ENCODE measurements at places on chromosomes 2 and 18.

DNA sequence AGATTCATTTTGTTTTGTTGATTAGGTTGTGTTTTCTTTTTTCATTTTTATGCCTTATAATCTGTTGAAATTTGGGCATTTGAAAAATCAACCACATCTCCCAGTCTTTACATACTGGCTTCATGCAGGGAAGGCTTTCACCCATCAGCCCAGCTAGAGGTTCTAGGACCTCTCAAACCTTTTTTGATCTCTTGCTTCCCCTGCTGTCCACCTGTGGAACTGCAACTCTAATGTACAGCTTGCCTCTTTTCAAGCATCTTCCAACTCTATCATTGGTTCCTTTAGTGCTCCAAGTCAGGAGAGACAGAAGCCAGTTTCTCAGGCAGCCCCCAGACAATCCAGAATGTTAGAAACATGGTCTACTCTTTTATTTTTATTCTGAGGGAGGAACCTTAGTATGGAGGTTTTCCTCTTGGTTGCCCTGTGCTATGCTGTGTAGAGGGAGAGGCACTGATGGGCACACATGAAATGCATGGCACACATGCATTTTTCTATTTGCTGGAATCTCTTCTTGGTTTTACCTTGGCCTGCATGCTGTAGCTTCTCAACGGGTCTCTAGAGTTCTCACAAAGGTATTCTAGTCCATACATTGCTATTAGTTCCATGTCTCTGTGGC, 107.2 kb upstream of the L3MBTL4 start:
- DNase-seq, result peak; percentile 2

GRCh38 chr2:124272261-124272841, 247.3 kb downstream of the CNTNAP5 start:
- DNase-seq, result no peak

DNA sequence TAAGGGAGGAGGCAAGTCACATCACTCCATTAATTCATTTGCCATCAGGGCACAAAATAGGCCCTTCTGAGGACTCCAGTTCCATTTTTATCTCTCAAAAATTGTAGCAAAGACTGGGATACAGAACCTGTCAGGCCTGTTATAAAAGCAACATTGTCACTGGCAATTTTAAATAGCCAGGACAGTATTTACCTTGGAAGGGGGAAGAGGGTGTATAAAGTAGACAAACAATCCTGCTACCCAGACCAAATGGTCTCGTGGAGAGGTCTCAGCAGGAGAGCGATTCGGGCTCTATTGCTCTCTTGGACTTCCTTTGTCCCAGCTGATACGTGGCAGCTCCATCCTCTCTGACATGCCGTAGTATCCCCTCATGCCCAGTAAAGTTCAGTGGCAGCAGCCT, 740.3 kb upstream of the HS6ST1 start:
- DNase-seq, result no peak

DNA sequence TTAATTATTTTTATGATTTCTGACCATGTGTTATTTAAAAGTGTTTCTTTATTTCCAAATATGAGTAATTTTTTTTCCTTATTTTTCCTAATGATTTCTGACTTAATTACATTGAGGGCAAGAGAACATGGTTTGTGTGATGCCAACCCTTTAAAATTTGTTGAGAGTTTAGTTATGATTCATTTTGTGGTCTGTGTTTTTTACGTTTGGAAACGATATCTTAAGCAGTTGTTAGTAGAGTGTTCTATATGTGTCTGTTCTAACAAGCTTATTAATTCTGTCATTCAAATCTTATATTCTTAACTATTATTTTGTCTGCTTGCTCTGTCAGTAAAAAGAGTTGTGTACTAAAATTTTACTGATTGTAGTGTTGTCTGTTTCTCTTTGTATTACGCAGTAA, 15.0 kb downstream of the NAB1 start:
- no peak for DNase-seq

GRCh38 chr2:121791801-121792221, 36.4 kb downstream of the TSN start:
- DNase-seq, result no peak

GRCh38 chr2:170088776-170089175, 89.2 kb upstream of the MYO3B start:
- no peak for DNase-seq

GRCh38 chr18:8242151-8242696, 367.0 kb upstream of the RAB12 start:
- DNase-seq, result no peak

DNA sequence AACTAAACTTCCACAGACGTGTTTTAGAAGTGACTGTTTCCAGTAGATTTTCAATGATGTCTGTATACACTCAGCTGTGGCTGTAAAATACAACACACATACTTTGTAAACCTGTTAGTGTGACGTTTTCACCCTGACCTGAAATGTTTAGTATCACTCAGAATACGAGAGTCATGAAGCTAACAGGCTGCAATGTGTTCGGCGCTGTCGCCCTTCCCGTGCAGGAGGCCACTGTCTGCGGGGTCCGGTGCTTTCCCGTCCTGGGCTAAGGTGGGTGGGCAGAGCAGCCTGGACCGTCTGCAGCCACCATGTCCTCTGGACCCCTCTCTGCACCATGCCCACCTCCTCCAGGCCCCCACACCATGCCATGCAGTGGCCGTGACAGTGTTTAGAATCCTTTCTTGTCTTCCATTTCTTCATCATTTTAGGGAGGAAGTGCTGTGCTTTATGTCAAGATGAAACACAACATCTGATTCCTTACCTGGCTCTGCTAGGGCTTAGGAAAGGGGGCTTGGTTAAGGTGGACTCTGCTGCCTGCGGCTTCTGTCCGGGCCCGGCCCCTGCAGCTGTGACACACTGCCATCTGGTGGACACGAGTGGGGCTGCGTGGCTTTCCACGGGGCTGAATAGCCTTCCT, 53.8 kb upstream of the RBM44 start:
- peak; percentile 40 for DNase-seq

DNA sequence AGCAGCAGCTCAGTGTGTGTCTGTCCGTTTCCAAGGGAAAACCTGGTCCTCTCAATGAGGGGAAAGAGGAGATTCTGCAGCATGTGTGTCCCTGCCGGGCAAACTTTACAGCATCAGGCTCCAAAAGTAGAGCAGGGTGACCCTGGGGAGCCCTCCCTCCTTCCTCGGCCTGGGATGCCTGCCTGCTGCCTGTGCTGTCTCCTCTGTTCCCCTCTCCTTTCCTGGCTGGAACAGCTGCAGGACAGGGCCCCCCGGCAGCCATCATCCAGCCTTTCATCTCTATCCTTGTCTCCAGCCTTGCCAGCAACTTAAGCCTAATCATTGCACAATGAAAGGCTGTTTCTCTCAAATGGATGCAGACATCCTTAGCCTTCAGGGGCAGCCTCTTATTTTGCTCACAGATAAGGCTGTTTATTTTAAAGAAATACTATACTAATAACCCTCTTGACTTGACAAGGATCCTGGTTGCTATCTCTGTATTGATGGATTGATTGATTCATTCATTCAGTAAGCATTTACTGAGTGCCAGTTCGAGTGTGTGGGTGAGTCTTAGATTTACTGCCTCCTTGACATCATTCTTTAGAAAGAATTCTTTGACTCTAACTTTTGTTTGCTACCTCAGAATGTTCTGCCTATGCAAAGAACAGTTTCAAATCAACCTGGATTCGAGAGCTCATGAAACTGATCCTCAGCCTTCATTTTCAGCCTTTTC, 40.6 kb upstream of the EDAR start:
- no peak for DNase-seq

DNA sequence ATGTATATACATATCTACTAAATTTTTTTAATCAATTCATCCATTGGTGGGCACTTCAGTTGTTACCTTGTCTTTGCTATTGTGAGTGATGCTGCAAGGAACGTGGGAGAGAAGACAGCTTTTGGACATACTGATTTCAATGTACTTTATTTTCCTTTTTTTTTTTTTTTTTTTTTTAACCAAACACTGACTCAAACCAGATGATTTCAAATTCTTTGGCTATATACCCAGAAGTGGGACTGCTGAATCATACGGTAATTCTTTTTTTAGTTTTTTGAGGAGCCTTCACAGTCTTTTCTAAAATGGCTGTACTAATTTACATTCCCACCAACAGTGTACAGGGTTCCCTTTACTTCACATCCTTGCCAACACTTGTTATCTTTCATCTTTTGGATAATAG, 204.7 kb downstream of the INSIG2 start:
- DNase-seq, result no peak

DNA sequence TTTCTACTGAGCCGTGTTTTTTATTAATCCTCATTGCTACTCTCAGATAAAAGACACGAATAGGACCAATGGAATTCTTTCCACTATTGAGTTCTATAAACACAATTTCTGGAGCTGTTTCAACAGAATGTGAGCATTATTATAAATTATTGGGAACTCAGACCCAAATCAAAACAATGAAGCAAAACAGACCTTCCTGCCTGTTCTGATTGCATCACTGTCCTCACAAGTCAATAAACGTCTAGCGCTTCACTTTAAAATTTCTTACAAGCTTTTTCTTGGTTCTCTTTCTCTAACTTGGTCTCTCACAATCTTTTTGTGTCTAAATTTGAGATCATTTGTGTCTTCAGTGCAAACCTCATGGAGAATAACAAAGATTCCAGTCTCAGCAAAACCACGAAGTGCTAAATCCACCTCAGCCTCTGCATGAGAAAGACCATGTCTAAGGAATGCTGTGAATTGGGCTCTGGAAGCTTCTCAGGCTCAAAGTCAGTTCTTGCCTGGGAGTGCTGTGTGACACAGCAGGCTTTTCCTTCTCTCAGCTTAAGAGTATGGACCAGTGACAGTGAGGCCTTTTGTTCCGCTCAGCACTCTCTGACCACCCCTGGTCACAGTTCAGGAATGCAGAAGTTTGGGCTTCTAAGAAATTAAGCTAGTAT, 22.8 kb downstream of the ARHGAP28 start:
- no peak for DNase-seq

DNA sequence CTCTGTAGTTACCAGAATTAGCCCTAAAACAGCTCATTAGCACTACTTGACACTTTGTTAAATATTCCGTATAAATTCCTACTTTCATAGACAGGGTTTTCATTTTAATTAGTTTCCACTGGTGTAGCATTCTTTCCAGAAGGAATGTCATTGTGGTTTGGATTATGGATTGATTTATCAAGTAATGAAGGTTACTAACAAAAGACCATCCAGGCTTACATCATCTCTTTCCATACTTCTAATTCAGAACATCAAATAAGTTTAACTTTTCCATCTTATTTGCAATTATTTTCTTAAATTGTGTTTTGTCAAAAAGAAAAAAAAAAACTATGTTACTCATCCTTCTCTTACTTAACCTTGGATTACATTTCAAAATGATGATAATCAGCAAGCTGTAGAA, 231.8 kb upstream of the SPOPL start:
- DNase-seq, result no peak

DNA sequence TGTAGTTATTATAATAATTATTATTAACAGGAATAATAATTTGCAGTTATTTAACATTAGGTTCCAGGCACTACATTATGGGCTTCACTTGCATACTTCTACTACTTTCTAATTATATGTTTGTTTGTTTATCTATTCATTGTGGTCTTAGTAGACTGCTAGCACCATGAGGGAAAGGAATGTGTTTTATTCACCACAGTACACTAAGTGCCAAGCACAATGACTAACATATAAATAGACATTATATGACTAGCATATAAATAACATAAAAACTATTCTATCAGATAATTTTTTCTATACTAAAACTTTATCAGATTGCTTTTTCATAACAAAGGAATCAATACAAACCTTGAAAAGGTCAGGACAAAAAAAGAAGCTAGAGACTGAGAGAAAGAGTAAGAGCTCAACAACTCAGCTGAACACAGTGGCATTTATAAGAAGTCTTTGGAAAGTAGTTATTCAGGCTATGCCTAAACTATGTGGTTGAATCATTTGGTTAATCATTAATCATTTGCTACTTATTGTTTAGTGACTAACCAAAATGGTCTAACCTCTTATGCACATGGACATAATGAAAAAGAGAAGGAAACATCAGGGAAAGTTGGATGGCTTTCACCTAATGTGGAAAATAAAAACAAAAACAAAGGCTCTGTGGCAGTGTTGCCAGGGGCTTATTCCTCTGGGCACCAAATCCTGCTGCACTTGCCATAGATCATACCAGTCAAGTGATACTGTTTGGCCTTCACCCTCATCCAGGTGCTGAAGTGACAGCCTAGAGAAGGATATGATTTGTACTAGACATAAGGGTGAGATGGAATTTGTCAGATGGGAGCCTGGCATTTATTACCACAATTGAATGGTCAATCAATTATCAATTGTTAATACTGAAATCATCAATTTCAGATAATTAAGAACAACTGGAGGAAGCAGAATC, 174.9 kb downstream of the ETAA1 start:
- no peak for DNase-seq

DNA sequence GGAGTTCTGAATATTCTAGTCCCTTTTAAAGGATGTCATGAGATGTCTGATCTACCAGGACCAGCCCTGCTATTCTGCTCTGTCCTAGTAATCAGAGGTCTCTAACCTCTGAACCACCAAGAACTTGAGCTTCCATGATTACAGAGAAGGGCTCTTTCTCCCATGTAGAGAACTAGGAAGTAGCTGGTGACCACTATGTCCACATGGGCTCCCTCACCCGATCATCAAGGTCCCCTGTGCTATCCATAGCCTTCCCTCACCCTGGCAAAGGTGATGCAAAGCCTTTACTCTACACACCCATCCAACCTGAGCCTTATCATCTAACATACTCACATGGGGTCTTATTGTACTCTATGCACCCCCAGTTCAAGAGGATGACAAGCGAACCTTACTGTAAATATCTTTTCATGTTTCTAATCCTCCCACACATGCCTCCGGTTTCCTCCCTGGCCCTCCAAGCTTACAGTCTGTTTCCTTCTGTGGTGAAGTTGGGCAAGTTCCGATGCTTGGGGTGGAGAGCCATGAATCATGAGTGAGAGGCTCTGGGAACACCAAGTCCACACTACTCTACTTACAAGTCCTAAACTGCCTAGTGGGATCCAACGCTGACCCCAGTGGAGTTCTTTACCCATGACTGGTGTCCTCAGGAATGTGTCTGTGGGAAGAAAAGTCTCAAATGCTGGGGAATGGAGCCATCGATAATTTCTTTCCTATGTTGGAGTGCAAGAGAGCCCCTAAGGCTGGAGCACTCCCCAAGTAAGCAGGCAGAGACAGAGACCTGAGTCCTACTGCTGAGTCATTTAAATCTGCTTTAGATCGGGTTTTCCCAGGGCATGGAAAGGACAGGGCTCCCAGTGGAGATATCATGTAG, 73.3 kb upstream of the KLF7 start:
- DNase-seq, result peak; percentile 30

DNA sequence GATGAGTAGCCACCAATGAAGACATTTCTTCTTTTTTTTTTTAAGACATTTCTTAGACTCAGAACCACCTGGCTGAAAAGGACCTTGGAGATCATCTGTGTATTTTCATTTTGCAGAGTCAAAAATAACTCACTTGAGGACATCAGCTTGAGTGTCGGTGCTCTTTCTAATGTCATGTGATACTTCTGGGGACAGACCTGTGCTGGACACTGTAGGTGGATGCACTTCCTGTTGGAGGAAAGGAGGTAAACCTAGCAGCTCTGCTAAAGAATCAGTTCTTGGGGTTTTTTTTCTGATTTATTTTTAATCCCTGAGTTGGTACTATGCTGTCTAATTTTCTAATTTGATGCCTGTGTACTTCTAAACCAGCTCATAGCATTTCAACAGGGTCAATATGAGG, 283.9 kb upstream of the CRIM1 start:
- DNase-seq, result no peak

- no peak for DNase-seq
Observed at GRCh38 chr18:65358306-65358705, 392.5 kb upstream of the CDH7 start.
